Activated CD8-positive, alpha-beta T cell treated with anti-CD3 and anti-CD28 coated beads, Interleukin-2, amount 10 ng/mL, durations not matched to agents 7 days and 5 days (primary cell): ENCODE measurements at places on chromosomes 13 and 19. TPM values are rescaled to one million over a fixed set of nuclear protein-coding genes. Genes with fewer than 3 reads are reported as not detected.

DNA sequence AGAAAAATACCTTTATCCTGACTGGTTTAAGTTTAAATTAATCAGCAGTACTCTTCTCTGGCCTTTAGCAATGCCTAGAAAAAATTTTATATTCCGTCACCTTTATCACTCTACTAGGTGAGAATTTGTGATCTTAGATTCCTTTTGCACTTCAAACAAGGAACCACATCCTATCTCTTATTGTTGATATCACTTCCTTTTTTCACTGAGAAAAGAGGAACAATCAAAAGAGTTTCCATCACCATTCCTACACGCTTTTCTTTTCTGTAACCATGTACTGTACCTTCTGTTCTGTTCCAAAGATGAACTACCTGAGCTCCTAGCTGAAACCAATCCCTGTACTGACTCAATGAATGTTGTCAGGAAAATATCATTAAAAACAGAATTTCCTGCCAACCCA, 1379.0 kb upstream of the MIR17HG start:
- H3K27ac ChIP-seq = no peak overlapping the region
- no peaks in the 10 kb centered on the region for H3K27me3 ChIP-seq
- no peaks in the 10 kb centered on the region for H3K4me1 ChIP-seq
- no peak for DNase-seq
- H3K36me3 ChIP-seq = no peaks in the 10 kb centered on the region

FXYD7 gene
- 4.1 TPM for total RNA-seq

- H3K27ac ChIP-seq = no peak overlapping the region
- peaks cover 68% of the 10 kb centered on the region for H3K36me3 ChIP-seq
- H3K27me3 ChIP-seq = no peaks in the 10 kb centered on the region
- H3K4me3 ChIP-seq = no peak overlapping the region
- no peaks in the 10 kb centered on the region for H3K4me1 ChIP-seq
Measured at GRCh38 chr19:17055636-17056035, 19.6 kb downstream of the HAUS8 start.

GRCh38 chr13:73693215-73693614, 441.0 kb downstream of the KLF12 start:
- peaks cover 15% of the 10 kb centered on the region for H3K4me1 ChIP-seq
- H3K27ac ChIP-seq = no peak overlapping the region
- H3K36me3 ChIP-seq = peaks cover 36% of the 10 kb centered on the region
- no peak for DNase-seq
- no peak overlapping the region for H3K4me3 ChIP-seq

WDR88 gene
- total RNA-seq = not detected

LGALS4 gene
- 1.8 TPM for total RNA-seq

ZNF132 gene
- 6.0 TPM for total RNA-seq

GRCh38 chr13:43139211-43139610, 115.8 kb downstream of the DNAJC15 start:
- no peak overlapping the region for H3K27ac ChIP-seq
- DNase-seq = no peak
- no peaks in the 10 kb centered on the region for H3K36me3 ChIP-seq
- H3K27me3 ChIP-seq = peaks cover 7% of the 10 kb centered on the region

DNA sequence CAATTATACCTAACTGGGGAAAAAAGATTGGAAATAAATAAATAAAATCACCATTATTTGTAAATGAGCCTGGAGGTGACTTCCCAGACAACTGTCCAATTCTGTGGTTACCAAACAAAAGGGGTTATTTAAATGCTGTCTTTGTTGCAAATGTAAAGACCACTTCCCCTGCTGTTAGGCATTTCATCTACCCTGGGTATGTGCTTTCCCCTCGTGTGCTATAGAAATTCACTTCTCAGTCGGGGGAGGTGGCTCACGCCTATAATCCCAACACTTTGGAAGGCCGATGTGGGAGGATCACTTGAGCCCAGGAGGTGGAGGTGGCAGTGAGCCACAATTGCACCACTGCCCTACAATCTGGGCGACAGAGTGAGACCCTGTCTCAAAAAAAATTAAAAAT, 101.9 kb upstream of the AKAP11 start:
- DNase-seq = no peak
- no peak overlapping the region for H3K27ac ChIP-seq
- H3K36me3 ChIP-seq = peaks cover 42% of the 10 kb centered on the region
- no peaks in the 10 kb centered on the region for H3K27me3 ChIP-seq
- no peaks in the 10 kb centered on the region for H3K4me1 ChIP-seq

LRRC63 gene
- 1.7 TPM for total RNA-seq

PLK5 gene
- total RNA-seq = not detected

ZNF547 gene
- total RNA-seq = 4.4 TPM

- no peak overlapping the region for H3K27ac ChIP-seq
- no peaks in the 10 kb centered on the region for H3K27me3 ChIP-seq
Measured at GRCh38 chr19:19943848-19944582, 43.3 kb downstream of the ZNF93 start.

DNA sequence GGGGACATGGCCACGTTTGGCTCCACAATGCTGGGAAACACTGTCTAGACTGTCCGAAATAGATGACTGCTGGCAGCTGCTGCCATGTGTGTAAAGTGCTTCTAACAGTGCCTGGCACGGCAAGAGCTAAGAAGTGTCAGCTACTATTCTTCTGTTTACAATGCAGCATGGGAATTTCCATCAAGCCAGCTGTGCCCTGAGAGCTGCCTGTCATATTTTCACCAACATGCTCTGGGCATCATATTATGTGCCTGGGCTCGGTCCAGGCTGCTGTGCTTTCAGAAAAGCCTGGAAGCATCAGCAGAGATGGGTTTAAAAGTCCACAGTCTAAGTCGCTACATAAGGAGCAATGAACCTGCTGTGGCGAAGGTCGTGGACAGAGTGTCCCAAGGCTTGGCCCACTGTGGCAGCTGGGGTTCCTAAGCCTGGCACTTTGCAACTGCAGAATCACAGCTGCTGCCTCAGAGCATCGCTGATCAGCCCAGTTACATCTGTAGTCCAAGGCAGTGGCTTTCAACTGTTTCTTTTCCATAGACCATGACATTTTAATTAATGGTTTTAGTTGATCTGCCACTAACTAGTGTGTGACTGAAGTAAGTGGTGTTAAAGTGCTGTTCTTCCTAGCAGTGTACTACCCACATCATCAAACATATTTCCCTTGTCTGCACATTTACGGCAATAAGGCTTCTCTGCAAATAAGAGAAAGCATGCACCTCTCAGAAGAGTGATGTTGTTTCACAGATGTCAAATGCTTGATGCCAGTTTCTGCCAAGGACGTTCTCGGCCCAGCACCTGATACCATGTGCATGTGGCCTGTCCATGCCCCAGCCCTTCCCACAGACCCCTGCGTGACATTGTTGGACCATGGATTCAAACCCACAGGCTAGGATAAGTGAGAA, 95.7 kb upstream of the C1QTNF9B start:
- no peak overlapping the region for H3K27ac ChIP-seq
- H3K4me1 ChIP-seq = peaks cover 7% of the 10 kb centered on the region
- DNase-seq = no peak
- no peaks in the 10 kb centered on the region for H3K36me3 ChIP-seq
- H3K4me3 ChIP-seq = no peak overlapping the region
- H3K27me3 ChIP-seq = peaks cover 7% of the 10 kb centered on the region

PGLYRP1 gene
- not detected for total RNA-seq

DNA sequence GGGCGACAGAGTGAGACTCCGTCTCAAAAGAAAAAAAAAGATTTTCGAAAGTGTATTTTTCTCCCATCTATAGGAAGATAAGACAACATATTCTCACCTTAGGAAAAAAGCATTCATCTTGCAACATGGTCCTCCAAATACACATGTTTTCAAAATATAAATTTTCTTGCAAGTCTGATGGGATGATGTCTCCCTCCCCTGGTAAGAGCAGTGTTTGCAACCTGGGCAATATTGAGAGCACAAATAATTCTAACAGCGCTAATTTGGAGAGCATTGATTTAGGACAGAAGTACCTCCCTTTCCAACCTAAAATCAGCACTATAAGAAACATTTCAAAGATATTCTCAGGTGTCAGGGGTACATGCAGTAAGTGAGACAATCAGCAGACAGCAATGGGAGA, 61.0 kb upstream of the SHISA2 start:
- no peak for DNase-seq
- peaks cover 5% of the 10 kb centered on the region for H3K27me3 ChIP-seq
- H3K27ac ChIP-seq = no peak overlapping the region
- no peak overlapping the region for H3K4me3 ChIP-seq
- H3K36me3 ChIP-seq = no peaks in the 10 kb centered on the region

DNA sequence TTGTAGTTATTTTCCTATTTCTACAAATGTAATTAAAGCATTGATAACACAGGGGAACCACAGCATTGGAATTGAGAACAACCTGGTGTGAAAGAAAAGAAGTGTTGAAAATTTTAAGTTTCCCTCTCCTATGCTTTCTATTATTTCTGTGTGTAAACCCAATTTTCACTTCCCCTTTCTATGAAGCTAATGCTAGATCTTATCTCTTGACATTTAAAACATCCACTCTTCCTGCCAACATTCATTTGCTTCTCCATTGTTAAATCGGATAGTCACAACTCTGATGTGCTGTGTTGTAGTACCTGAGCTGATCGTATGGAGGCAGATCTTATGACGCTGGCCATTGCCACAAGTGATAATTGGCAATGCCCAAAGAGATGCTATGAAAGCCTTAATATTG, 203.0 kb downstream of the ITGBL1 start:
- DNase-seq = no peak
- H3K27me3 ChIP-seq = peaks cover 2% of the 10 kb centered on the region

DNA sequence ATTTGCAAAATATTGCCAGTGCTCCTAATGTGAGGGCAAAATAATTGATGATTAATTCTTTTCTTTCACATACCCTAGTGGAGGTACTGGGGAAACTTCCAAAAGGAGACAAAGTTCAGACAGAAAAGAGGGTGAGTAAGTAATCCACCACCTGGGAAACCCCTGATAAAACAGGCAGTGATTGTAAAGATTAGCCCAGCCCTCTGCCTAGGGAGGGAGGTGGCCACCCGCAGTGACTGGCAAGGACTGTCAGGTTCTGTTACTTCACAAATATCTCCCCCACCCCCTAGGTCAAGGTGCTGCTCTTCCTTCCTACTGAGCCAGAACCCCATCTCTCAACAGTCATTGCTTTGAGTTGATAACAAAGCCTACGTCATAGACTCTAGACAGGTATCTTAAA, 239.7 kb downstream of the DNAJC15 start:
- no peaks in the 10 kb centered on the region for H3K4me1 ChIP-seq
- H3K36me3 ChIP-seq = no peaks in the 10 kb centered on the region
- H3K27ac ChIP-seq = no peak overlapping the region
- H3K4me3 ChIP-seq = no peak overlapping the region

- H3K4me3 ChIP-seq = no peak overlapping the region
- no peak for DNase-seq
- peaks cover 28% of the 10 kb centered on the region for H3K4me1 ChIP-seq
- no peaks in the 10 kb centered on the region for H3K27me3 ChIP-seq
Measured at GRCh38 chr19:29952177-29952576, 10.1 kb downstream of the URI1 start.

AP1M2 gene
- not detected for total RNA-seq

ANKRD24 gene
- total RNA-seq = 0.73 TPM

GRCh38 chr13:100392709-100393630, 195.6 kb downstream of the GGACT start:
- no peak overlapping the region for H3K4me3 ChIP-seq
- H3K4me1 ChIP-seq = peaks cover 31% of the 10 kb centered on the region
- DNase-seq = peak; percentile 68
- H3K36me3 ChIP-seq = peaks cover 3% of the 10 kb centered on the region
- no peaks in the 10 kb centered on the region for H3K27me3 ChIP-seq

DNA sequence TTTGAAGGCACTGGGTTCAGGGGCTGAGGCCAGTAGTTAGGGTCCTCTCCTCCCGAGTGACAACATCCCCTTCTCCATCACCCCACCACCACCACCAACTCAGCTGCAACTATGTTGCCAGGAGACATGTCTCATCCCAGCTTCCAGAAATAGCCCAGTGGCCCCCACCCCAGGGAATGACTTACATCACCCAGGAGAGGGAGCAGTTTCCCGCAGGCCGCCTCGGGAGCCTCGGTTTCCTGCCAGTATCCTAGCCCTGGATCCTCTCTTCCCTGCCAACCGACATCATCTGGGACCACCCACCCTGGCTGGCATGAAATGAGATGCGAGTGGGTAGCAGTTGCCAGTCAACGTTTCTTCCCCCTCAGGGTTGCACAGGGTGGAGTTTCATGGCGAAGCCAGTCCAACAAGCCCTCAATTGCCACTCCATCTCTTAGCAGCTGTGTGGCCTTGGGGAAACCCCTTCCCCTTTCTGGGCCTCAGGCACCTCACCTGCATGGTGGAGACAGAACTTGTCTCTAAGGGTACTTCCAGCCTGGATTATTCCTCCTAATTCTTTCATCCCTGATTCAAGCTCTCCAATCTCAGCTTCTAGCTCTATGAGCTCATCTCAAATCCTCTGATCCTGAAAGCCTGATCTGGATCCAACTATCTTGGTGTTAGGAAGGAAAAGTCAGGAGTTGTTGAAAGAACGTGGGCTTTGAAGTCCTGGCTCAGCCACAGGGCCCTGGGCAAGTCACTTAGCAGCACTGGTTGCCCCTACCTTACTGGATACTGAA, 3.9 kb upstream of the GSK3A start:
- H3K27ac ChIP-seq = peak overlapping the region; percentile 39
- no peak for DNase-seq
- H3K4me3 ChIP-seq = no peak overlapping the region
- peaks cover 7% of the 10 kb centered on the region for H3K36me3 ChIP-seq

- no peak overlapping the region for H3K4me3 ChIP-seq
- H3K27me3 ChIP-seq = peaks cover 6% of the 10 kb centered on the region
- peaks cover 4% of the 10 kb centered on the region for H3K36me3 ChIP-seq
- H3K27ac ChIP-seq = no peak overlapping the region
Measured at GRCh38 chr13:32542221-32542620, 3.6 kb upstream of the N4BP2L2 start.

- no peaks in the 10 kb centered on the region for H3K4me1 ChIP-seq
- no peaks in the 10 kb centered on the region for H3K27me3 ChIP-seq
- no peak overlapping the region for H3K27ac ChIP-seq
- H3K36me3 ChIP-seq = no peaks in the 10 kb centered on the region
Measured at GRCh38 chr13:96662036-96662435, 332.2 kb downstream of the OXGR1 start.

GRCh38 chr13:42946927-42947326, 45.1 kb downstream of the EPSTI1 start:
- no peak overlapping the region for H3K4me3 ChIP-seq
- H3K4me1 ChIP-seq = no peaks in the 10 kb centered on the region
- no peak overlapping the region for H3K27ac ChIP-seq
- H3K27me3 ChIP-seq = no peaks in the 10 kb centered on the region
- H3K36me3 ChIP-seq = peaks cover 78% of the 10 kb centered on the region
- DNase-seq = no peak

- H3K27me3 ChIP-seq = no peaks in the 10 kb centered on the region
- H3K4me3 ChIP-seq = no peak overlapping the region
- peaks cover 5% of the 10 kb centered on the region for H3K36me3 ChIP-seq
- peaks cover 5% of the 10 kb centered on the region for H3K4me1 ChIP-seq
- H3K27ac ChIP-seq = no peak overlapping the region
Measured at GRCh38 chr13:52034616-52035226, 10.2 kb downstream of the UTP14C start.

- no peak overlapping the region for H3K4me3 ChIP-seq
- peak overlapping the region; percentile 8 for H3K27ac ChIP-seq
Measured at GRCh38 chr19:8657869-8658268, 27.4 kb downstream of the NFILZ start.

MTRF1 gene
- 22.0 TPM for total RNA-seq
